Stimulated activated naive CD8-positive, alpha-beta T cell treated with anti-CD3 and anti-CD28 coated beads, Interleukin-15, amount 100 ng/mL, for 72 hours (primary cell): ENCODE measurements at places on chromosomes 6 and 20.

- no peak for DNase-seq
These were observed 32.1 kb downstream of the SNAI1 start for GRCh38 chr20:50014570-50015562.

GRCh38 chr6:36128073-36128472 lies 2.2 kb upstream of the MAPK13 start:
- no peak for DNase-seq

- DNase-seq: no peak
These were observed 76.1 kb downstream of the RNF182 start for GRCh38 chr6:14000901-14001300.

GRCh38 chr20:3283222-3283820 lies 44.3 kb upstream of the SLC4A11 start:
- DNase-seq: no peak

- peak; percentile 30 for DNase-seq
These were observed 6.8 kb downstream of the SCAND1 start for GRCh38 chr20:35947489-35947888.

- DNase-seq: no peak
These were observed 294.2 kb upstream of the RSPO3 start for GRCh38 chr6:126824226-126824625.

- DNase-seq: no peak
These were observed 192.4 kb downstream of the OGFRL1 start for GRCh38 chr6:71481011-71481410.

DNA sequence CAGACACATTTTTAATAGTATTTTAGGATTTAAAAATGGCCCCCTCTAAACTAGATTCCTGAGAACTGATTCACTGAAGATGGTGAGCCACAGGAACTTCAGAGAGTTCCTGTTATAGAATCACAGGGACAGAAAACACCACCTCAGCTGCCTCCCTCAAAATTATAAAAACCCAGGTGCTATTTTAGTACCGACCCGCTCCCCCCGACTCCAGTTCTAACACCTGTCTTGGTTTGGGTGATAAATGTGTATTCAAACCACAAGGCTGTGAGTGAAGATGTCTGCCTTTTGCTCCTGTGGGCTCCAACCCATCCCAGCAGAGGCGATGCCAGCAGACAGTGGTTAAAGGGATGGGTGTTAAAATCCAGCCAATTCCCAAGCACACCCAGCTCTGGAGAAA lies 127.4 kb upstream of the LY86 start:
- DNase-seq: no peak

DNA sequence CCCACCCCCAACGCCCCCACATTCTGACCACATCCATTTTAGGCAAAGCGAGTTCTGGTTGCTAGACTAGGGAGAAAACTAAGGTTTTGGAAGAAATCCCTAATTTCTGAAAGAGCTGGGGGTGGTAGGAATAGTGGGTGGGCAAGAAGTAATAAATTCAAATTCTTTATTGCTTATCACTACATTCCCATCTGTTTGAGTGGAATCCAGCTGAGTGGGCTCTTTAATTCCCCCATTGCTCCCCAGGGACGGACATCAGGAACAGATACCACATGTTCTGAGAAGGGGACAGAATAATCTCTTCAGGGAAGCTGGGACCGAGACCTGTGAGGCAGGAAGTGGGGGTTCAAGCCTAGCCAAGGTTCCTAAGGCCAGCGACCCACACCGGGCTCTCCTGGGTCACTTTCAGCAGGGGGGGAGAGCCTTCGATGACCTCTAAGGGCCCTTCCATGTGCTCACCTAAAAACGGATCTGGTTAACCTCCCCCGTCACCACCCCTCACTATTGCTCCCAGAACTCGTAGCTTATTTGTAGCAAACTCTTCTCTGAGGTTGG lies 42.3 kb upstream of the MRPS10 start:
- DNase-seq: no peak

- DNase-seq: no peak
These were observed 10.6 kb upstream of the NDRG3 start for GRCh38 chr20:36756496-36756895.

DNA sequence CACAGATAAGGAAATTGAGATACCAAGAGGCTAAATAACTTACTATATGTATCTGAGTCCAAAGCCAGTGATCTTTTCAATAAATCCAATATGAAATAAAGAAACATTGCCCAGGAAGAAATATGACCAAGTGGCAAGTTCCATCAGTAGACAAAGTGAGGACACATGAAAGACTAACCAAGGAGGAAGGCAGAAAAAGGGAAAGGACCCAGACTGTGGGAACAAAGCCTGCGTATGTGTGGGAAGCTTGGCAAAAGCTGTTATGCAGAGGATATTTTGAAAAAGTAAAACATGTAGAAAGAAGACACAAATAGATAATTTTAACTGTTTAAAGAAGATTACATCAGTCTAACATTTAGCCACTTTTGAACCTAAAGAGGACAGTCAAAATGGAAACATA lies 264.4 kb upstream of the PRDM1 start:
- no peak for DNase-seq

DNA sequence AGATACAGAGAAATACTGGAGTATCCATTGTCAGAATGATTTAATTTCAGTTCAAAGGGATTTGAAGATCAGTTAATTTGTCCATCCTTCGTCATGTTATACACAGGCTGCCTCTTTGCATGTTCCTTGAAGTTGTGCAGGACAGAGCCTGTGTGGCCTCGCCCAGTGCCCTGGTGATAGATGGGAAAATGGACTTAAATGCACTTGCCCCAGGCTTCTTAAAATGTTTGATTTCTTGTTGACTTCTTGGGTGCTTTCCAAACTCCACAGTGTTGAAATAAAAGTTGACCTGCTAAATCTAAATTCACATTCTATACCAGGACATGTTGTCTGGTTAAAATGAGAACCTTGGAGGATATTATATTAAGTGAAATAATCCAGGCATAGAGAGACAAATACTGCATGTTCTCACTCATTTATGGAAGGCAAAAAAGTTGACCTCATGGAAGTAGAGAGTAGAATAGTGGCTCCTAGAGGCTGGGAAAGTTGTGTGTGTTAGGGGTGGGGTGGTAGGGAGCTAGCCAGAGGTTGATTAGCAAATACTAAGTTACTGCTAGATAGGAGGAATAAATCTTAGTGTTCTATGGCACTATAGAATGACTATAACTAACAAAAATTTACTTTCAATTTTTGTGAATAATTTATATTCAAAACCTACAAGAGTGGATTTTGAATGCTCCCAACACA lies 25.3 kb downstream of the MARCKS start:
- DNase-seq: no peak

- no peak for DNase-seq
These were observed 224.0 kb downstream of the EYA2 start for GRCh38 chr20:47118641-47119040.

- DNase-seq: no peak
These were observed 20.7 kb downstream of the TFEB start for GRCh38 chr6:41714556-41715273.

DNA sequence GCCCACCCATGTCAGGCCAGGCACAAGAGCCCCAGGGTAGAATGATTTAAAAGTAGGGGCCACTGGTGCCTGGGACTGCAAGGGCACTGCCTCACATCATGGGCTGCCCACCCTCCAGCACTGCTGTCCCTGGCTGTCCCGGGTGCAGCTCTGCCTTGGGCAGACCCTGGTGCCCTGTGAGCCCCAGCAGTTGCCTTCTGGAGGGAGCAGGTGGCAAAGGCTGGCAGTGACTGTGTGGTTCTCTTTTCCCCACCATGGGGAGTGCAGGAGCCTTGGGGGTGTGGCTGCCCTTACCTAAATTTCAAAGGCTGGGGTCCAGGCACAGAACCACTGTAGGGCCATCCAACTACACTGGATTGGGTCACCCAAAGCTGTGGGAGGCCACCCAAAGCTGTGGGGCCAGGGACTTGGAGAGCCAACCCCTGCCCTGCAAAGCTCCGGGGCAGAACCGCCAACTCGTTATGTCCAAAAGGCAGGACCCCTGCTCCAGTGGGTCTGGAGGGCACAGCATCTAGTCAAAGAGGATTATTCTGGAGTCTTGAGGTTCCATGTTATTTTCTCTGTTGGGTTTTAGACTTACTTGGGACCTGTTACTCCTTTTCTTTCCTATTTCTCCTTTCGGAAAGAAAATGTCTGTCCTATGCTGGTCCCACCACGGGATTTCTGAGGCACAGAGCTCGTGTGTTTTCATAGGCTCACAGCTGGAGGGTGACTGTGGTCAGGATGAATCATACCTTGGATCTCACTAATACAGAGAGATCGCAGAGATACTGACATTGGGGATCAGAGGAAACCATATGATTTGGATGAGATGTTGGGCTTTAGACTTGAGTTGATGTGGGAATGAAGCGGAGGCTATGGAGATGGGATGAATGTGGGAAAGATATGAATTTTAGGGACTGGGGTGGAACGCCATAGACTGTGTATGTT lies 65.3 kb downstream of the RAMACL start:
- DNase-seq: no peak

- DNase-seq: no peak
These were observed 877 bp downstream of the ENPP4 start for GRCh38 chr6:46130666-46131065.

DNA sequence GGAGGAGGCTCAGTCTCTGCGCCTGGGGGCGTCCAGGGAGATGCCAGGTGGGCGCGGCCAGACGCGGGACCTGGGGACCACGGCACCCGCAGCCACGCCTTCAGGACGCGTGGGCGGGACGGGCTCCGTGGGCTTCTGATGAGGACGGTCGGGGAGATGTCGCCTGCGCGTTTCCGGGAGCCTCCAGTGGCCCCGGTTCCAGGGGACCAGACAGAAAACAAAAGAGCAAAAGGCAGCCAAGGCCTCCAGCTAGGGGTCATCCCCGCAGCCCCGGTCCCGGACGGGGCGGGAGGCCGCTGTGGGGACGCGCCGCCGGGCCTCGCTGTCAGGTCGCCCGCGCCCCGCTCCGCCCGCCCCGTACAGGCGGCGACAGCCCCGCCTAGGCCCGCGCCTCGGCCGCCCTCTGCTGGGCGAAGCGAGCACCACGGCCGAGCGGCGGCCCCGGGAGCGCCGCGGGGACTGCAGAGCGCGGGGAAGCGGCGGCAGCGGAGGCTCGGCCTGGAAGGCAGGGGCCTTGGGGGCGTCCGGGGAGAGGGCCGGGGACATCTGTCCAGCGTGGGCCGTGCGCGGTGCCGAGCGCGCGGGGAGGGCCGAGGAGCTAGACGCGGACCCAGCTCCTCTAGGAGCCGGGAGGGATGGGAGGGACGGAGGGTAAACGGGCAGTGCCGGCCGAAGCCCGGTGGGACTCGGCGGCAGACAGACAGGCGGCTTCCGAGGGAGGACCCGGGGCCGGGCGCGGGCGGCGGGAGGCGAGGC lies 48.7 kb downstream of the TMEM242 start:
- peak; percentile 93 for DNase-seq

DNA sequence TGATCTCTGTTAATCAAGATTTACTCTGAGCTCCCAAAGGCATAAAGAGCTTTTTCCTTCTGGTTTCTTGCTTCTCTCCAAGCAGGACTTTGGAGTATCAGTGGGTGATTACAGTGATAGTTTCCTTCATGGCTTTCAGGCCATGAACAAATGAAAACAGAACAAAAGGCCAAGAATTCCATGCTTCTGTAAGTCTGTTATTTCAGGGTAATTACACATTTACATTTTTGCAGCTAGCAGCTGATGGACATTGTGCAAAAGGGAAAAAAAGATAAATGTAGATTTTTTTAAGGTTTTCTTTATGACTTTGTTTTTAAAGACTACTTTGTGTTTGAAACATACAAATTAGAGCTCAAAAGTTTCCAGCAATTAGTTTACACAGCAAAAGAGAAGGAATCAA lies 441.6 kb downstream of the PLCB1 start:
- DNase-seq: no peak

DNA sequence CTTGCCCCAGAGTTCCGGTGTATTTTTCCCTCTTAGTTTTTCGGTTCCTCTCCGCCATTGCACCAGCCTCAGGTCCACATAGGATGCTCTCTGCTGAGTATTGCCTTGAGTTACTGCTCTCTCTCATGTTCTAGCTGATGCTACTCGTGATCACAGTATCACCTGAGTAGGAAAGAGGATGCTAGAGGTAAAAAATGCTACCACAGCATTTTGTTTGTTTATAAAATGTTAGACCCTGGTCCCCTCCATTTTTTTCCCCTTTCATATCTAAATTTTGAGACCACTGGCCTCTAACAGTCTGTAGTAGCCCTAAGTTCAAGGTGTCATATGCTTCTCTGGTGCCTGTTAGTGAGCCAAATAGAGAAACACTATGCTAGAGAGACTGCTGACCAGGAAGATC lies 175.5 kb downstream of the OR2B2 start:
- DNase-seq: no peak

DNA sequence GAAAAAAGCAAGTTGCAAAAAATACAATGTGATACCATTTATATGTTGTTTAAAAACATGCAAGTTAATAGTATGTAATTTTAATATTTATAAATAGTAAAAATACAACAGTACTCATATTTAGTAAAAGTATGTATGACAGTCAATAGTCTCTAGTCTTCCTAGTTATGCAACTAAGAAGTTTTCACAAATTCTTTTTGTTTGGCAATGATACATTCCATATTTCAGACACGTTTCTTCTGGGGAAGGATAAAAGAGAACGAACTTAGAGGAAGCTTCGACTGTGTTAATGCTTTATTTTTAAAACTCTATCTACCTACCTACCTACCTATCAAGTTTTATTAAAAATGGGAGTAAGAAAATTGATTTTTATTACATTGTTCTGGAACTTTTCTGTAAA lies 77.7 kb downstream of the UBE3D start:
- DNase-seq: no peak

DNA sequence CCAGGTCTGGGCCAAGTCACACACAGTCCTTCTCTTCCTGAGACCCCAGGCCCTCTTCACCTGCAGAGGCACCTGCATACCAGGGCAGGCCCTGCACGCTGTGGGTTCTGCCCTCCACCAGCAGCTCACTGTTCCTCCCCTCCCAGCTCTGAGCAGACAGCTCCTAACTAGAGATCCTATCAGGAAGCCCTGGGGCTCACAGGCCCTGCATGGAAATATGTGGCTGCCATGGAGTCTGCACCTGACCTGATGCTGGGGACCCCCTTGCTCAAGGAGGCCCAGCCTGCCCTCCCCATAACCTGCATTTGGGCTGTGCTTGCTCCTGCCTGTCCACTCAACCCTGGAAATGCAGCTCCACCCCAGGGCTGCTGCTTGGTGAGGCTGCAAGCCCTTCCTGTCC lies 14.6 kb upstream of the HLA-G start:
- DNase-seq: no peak

DNA sequence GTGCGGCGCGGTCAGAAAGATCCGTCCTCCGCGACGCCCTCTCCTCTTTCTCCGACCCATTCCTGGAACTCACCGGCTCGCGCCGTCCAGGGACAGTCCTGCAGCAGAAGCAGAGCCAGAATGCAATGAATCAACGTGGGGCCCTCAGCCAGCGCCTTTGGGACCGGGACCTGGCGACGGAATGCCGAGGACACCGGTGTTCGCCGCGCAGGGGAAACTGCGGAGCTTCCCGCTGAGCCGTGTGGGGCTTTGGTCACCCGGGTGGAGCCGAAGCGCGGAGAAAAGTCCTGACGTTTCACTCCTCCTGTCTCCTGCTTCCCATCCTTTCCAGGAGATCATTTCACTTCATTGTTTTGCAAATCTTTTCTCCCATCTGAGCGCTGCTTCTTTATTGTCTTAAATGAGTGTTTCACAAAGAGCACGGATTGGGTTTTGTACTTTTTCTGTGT lies 26.5 kb downstream of the ULBP1 start:
- no peak for DNase-seq
